Stimulated activated CD8-positive, alpha-beta memory T cell treated with anti-CD3 and anti-CD28 coated beads, Interleukin-7, amount 100 ng/mL, for 24 hours (primary cell): ENCODE measurements at places on chromosomes 12 and 14.

DNA sequence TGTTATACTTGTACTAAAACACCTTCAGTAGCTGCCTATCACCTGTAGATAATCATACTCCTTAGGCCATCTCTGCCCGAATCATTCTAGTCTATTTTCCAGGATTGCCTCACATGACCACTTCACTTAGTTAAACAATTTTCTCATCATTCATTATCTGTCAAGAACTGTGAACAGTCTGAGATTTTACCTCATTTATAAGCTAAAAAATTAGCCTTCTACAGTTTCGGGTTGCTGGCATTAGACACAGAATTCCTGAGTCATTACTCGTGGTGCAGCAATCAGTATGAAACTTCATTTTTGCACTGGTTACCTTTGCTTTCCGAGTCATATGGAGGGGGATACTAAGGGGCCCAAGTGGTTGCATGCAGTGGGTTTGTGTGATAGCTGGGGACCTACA, 57.6 kb upstream of the OTOGL start:
- no peak for DNase-seq

DNA sequence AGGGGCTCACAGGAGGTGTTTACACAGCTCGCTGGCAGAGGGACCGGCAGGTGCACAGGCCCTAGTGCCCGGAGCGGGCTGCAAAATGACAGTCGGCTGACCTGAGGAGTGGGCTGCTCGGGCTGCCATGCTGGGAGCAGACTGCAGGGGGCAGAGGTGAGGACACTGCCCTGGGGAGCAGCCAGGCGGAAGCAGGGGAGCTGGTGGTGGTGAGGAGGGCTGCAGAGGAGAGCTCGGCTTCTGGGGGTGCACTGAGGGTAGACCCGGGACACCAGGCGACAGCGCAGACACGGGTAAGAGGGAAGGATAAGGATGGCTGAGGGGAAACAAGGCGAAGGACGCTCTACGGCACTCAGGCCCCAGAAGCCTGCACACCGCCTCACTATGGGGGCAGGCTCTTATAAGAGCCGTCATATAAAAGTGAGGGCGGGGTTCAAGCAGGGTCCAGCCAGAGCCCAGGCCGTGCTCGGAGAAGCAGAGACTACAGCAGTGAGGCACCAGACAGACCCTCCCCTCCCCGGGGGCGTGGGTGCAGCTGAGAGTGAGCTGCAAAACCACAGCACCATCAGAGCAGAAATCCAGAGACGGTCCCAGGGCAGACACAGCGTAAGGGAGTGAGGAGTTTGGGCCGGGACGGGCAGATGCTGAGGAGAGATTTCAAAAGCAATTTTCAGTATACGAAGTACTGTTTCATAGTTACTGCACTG, 62.5 kb downstream of the CCDC88C start:
- DNase-seq: no peak

- DNase-seq: no peak
Observed at GRCh38 chr12:92550661-92551060, 152.1 kb upstream of the PLEKHG7 start.

GRCh38 chr14:51206462-51206861, 33.6 kb upstream of the TMX1 start:
- no peak for DNase-seq

- no peak for DNase-seq
Observed at GRCh38 chr12:93003531-93004239, 74.6 kb upstream of the EEA1 start.

GRCh38 chr14:76329154-76329928, 46.6 kb upstream of the ESRRB start:
- DNase-seq: no peak

DNA sequence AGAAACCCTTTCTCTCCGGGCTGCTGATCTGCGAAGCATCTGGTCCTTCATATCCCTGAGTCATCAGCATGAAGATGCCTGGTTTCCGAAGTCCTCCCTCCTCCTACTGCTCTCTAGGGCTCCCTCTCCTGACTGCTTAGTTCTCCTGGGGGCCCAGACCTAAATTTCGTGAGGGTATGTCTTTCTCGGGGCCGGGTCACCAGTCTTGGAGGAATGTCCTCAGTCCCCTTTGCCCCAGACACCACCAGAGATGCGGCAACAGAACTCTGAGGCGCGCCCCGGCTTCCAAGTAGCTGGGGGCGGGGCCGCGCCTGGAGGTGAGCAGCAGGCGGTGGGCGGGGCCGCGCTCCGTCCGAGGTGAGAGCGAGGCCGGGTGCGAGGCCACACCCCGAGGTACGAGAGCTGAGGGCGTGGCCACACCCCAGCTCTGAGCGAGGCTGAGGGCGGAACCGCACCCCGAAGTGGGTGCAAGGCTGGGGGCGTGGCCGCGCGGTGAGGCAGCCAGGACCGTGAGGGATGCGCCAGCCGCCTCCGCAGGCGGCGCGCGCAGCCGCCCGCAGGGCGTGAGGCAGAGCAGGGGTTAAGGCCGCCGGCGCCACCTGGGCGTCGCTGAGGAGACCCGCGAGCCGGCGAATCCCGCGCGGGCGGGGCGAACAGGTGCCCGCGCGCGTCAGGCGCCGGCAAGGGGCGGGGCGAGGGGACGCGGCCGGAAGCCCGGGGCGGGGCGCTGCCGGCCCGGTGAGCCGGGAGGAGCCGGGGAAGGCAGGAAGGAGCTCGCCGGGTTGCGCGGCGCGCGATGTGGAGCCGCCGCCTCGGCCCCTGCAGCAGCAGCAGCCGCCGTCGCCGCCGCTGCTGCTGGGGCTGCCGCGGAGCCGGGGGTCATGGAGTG, at the start of gene BICDL1:
TSS of gene BICDL1 (plus strand) at position 765 of the 889 bp plus-strand sequence. CDS start 633 bp downstream, outside the sequence.
- DNase-seq: peak; percentile 89

- DNase-seq: no peak
Observed at GRCh38 chr14:89190765-89191513, 226.1 kb downstream of the FOXN3 start.

GRCh38 chr12:113241191-113242025, 20.1 kb downstream of the TPCN1 start:
- no peak for DNase-seq

DNA sequence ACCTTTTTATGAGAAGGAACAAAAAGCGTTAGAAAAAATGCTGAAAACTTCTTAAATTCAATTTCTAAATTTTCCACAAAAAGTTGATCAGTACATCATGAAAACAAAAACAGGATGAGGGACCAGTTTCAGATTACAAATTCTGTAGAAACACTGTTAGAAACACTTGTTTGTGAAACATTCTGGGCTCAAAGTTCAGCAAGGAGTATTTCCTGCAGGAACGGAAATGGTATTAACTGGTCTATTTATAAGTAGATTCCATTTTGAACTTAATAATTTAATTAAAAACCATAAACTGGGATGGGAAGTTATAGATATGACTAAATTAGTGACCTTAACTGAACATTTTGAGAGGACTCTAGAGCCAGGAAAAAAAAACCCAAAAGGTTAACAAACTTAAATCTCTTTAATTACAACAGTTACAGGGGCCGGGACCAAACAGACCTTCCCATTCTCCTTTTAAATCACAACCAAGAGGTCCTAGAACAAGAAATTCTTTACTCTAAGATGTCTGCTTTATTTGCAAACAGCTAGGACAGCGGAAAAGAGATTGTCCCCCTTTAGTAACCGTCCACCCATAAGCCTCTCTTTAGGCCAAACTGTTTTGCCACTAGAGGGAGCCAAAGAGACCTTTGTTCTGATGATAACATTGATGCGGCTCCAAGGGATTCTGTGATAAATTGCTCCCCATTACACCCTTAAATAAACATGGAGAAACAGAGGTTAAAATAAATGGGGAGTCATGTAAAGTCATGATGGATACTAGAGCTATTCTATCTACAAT, 69.0 kb upstream of the RERGL start:
- no peak for DNase-seq

DNA sequence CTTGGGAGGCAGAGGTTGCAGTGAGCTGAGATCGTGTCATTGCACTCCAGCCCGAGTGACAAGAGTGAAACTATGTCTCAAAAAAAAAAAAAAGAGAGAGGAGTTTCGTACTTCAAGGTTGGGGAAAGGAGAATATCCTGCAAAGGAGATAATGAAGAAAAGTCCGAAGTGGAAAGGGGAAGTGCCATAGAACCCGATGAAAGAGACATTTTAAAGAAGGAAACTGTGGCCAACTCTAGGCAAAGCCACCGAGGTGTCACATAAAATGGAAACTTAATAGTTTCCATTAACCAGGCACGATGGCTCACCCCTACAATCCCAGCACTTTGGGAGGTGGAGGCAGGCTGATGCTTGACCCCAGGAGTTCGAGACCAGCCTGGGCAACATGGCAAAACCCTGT, 15.0 kb upstream of the LTBP2 start:
- DNase-seq: no peak

DNA sequence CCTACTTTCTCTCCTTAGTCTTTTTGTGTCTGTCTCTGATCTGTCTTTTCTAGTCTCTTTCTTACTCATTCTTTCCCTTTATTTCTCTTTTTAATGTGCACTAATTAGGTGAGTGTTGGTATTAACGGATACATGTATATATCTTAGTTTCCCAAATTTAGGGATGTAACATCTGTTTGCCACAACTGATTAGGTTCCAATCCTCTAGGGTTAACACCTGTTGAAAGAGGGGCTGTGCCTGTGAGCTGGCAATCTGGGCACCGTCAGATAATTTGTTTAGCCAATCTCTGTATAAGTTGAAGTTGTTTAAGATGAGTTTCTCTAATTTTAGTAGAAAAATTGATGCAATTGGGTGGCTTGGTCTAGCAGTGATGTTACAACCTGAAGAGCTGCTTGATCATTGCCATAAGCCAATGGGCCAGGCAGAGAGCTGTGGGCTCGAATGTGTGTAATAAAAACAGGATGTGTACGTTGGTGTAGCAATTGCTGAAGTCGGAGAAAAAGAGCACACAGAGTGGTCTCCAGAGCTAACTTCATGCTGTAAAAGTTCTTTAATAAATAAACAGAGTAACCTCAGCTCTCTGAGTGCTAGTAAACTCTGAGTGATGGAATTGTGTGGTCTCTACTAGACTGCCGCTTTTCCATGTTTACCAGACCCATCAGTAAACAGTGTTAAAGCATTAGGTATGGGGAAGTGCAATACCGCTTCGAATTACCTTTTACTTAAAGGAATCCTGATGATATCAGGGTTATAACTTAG, 18.3 kb upstream of the LYZ start:
- DNase-seq: no peak

- no peak for DNase-seq
Observed at GRCh38 chr12:76277480-76277879, 70.7 kb downstream of the BBS10 start.

DNA sequence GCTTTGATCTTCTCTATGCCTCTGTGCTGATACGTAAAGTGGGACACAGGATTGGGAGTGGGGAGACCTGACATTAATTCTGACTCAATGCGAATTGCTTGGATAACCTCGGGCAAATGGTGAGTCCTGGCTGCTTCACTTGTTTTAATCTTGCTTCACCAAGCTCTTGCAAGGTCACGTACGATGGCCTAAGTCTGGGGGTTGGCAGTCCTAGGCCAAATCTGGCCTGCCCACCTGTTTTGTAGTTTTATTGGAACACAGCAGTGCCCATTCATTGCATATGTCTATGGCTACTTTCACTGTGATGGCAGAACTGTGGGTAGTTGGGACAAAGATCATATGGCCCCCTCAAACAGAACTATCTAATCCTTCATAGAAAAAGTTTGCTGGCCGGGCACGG, 13.4 kb downstream of the CLSTN3 start:
- no peak for DNase-seq

- DNase-seq: no peak
Observed at GRCh38 chr12:85280165-85280983, at the start of gene ALX1. Gene ALX1 (plus strand): TSS chr12:85280220. CDS start chr12:85280262, 42 bp downstream.

- no peak for DNase-seq
Observed at GRCh38 chr14:101101456-101102056, 198.0 kb upstream of the RTL1 start.

GRCh38 chr14:79600406-79600805, 610.9 kb downstream of the DIO2 start:
- DNase-seq: no peak

- DNase-seq: no peak
Observed at GRCh38 chr14:38958589-38958988, 144.4 kb downstream of the SEC23A start.

DNA sequence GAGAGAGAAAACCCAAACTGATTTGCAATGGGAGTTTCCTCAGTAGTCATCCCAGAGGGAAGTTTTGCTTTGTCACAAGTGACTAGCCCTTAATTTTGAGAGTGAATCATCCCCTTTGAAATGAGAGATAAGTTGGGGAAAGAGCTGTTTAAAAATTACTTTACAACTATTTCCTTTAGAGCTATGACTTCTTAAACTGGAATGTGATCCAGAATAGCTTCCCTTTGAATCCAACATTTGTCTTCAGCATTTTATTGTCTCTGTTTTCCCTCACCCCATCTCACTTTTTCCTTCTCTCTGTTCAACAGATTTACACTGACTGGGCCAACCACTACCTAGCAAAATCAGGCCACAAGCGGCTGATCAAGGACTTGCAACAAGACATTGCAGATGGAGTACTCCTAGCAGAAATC, 109.3 kb downstream of the NAV3 start:
- DNase-seq: no peak

- DNase-seq: no peak
Observed at GRCh38 chr12:86091681-86092080, 164.5 kb downstream of the MGAT4C start.

- DNase-seq: no peak
Observed at GRCh38 chr14:25484235-25484634, 434.3 kb upstream of the STXBP6 start.

GRCh38 chr12:2481346-2481745, 313.4 kb upstream of the FKBP4 start:
- DNase-seq: no peak
